ENCODE measurements at places on chromosomes 6 and 20.

GRCh38 chr20:54227751-54228150 lies 19.9 kb downstream of the PFDN4 start:
- DNase-seq = no peak

- DNase-seq = no peak
Observed at GRCh38 chr6:51260003-51260402, 441.3 kb downstream of the TFAP2B start.

DNA sequence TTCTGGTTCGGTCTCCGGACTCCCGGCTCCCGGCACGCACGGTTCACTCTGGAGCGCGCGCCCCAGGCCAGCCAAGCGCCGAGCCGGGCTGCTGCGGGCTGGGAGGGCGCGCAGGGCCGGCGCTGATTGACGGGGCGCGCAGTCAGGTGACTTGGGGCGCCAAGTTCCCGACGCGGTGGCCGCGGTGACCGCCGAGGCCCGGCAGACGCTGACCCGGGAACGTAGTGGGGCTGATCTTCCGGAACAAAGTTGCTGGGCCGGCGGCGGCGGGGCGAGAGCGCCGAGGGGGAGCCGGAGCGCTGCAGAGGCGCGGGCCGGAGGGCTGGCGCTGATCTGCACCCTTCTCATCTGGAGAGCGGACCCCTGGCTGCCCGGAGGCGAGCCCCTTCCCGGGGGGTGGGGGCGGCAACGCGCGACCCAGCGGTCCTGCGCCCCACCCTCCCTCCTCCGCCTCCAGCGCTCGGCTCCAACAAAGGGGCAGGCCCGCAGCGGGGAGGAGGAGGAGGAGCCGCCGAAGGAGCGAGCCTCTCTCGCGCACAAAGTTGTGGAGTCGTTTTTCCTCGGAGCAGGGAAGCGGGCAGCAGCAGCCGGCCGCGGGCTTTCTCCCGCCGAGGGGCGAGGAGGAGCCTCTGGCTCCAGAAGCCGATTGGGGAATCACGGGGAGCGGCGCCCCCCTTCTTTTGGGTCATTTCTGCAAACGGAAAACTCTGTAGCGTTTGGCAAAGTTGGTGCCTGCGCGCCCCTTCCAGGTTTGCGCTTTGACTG lies at the start of gene UTRN:
Gene UTRN, plus strand, starts transcription at position 553 of the 765 bp plus-strand sequence. CDS start 6,494 bp downstream, outside the sequence.
- DNase-seq = peak; percentile 75

DNA sequence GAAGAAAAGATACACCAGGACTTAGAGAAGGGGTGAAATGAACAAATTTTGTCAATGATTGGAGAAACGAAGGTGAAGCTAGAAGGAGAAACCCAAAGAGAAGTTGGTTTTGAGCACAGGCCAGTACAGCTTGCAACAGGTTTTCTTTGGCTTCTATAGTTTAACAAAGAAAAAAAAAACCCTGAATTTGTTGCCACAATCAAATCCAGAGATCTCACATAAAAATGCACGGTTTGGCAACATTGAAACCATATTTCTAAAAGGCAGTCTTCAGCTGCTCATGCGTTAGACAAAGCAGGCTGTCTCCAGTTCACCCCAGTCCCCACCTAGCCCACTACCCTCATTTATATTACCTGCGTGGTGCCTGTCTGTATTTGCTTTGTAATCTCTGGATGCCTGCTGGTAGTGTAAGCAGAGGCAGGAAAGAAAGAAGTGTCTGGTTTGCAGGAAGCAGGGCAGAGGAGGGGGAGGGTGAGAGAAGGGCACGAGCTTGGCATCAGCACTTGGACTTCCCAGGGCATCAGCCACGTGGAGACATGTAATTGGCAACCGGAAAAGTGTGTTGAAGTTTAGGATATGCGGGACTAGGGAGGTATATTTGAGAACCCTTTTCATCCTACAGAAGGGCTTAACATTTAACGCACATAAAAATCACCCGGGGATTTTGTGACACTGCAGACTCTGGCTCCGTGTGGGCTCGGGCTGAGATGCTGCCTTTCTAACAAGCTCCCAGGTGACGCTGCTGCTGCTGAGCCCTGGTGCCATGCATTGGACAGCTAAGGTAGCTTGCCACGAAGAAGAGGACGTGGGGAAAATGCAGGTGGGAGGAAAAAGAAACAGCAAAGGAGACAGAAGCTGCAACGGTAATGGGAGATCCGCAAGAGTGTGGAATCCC lies 14.4 kb downstream of the PFDN4 start:
- DNase-seq = no peak

DNA sequence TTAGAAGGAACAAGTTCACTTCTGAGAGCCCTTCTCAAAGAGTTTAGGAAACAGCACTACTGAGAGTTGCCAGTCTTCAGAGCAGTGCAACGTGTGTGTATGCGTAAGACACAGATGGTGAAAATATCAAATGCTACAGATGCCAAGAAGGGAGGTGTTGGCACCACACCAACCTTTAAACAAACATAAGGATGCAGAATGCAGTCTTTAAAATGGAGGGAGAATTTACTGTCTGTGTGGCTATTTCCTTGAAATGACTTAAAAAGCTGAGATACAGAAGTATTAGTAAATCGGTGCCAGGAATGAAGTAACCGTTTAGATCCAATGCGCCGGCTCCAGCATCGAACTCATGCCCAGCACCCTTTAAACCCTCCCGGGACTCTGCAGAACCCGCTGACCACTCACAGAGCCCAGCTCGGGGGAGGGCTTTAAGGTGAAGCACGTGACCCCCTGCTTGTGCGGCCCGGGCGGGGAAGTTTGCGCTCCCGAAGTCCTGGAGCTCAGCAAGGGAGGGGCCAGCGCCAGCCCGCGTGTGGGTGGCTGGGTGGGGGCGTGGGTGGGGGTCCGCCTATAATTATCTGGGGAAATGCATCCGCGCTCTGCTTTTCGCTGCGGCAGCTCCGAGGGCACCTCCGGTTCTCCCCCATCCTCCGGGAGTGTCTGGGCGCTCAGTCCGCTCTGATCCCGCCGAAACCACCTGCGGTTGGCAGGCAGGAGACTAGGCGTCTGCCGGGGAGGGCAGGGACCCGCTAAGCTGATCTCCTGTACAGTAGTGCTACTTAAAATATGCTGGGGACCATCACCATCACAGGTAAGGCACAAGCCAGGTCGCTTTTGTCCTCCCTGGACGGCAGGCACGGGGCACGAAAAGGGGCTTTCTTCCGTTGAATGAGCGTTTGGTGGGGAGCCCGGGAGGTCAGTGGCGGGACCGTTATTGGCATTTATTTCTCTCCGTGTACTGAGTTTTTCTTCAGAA lies 66.0 kb downstream of the ZBTB2 start:
- no peak for DNase-seq

GRCh38 chr6:130935978-130936377 lies 108.8 kb downstream of the SMLR1 start:
- DNase-seq = no peak

DNA sequence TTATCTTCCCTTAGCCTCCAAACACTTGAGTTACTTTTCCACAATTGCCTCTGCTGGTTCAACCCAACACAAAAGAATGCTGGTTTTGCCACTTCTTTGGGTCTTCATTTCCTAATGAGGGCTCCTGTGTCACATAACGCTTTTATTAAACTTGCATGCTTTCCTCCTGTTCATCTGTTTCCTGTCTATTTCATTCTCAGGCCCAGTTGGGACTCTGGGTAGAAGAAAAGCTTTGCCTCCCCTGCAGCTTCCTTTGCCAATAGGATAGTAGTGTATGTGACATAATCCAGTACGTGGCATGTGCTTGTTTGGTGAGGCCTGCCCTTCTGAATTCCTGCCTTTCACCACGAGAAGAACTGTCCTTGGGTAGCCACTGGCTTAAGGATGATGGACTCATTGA lies 529.3 kb upstream of the AGPAT4 start:
- no peak for DNase-seq

DNA sequence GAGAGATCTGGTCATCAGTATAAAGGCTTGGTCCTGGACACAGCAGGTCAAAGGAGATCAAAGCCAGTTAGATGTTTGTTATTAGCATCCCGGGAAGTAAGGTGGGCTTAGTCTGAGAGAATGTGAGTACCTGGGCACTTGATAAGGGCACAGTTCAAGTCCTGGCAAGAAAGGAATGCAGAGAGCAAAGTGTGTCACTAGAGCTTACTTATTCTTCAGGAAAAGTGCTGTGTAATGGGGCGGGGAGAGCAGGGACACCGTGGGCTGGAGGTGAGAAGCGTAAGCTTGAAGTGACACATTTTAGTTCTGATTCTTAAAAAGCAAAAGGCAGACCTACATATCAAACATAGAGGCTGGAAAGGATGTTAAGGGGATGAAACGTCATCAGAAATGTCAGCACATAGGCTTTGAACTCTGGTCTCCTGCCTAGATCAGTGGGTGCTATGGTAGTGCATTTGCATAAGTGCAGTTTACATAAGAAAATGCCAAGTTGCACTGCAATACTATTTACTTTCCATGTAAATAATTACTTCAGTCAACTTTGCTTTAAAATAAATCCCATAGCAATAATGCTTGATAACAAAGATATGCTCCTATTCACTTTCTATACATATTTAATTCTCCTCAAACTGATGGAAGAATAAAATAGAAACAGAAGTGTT lies 2.6 kb downstream of the SAMD5 start:
- DNase-seq = no peak

DNA sequence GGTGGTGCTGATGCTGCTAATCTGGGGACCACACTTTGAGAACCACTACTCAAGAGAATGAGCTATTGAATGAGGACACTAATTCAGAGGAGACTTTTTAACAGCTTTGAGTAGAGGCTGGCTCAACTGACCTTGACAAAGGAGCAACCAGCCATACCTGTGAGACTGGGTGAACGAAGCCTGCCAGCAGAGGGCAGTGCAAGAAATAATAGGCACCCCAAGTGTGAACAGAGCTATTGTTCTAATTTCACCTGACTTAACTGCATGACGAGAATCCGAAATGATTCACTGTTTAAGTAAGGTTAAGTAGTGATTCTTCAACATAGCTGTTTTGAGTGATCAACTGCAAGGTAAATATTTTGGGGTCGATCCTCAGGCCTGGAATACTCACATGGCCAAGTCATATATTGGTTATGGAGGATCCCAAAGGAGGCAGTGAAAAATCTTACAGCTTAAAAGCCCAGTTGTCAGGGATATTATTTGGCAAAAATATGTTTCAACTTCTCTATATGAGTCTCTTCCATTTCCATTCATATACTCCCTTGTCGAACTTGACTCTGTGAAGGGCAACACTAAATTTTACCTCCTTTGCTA lies 550.5 kb upstream of the MARCKS start:
- DNase-seq = no peak

DNA sequence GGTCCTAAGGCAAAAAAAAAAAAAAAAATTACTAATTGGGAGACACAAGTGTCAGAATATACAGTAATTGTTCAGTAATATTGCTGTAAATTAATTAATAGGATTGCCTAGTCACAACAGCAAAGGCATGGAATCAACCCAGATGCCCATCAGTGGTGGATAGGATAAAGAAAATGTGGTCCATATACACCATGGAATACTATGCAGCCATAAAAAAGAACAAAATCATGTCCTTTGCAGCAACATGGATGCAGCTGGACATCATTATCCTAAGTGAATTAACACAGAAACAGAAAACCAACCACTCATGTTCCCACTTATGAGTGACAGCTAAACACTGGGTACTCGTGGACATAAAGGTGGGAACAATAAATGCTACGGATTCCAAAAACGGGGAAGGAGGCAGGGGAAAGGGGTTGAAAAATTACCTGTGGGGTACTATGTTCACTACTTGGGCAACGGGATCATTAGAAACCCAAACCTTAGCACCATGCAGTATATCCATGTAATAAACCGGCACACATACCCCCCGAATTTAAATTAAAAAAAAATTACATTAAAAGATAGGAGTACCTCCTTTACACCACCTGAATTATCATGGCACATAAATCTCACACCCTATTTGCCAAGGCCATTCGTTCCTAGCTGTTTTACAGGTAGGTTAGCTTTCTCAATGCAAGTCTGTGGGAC lies 689 bp upstream of the PFDN4 start:
- no peak for DNase-seq

GRCh38 chr6:2021713-2022125 lies 223.7 kb downstream of the GMDS start:
- DNase-seq = peak; percentile 65

- DNase-seq = no peak
Observed at GRCh38 chr6:14726816-14727493, 518.9 kb upstream of the JARID2 start.

- DNase-seq = peak; percentile 89
Observed at GRCh38 chr20:48626226-48626937, 201.4 kb downstream of the PREX1 start.

DNA sequence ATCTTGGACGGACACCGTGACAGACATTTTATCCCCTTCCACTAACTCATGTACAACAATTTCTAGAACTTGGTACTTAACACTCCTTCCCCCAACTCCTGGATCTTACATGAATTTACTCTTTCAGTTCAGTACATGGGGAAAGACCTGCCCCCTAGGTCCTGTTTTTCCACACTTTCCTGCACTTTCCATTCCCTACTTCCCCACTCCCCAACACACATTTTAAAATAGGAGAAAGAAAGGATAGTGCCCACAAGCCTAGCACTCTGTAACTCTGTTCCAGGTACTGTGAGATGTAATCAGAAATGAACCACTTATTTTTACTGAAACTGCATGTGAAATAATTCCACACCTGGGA lies 1.3 kb downstream of the ADGRG6 start:
- DNase-seq = no peak

DNA sequence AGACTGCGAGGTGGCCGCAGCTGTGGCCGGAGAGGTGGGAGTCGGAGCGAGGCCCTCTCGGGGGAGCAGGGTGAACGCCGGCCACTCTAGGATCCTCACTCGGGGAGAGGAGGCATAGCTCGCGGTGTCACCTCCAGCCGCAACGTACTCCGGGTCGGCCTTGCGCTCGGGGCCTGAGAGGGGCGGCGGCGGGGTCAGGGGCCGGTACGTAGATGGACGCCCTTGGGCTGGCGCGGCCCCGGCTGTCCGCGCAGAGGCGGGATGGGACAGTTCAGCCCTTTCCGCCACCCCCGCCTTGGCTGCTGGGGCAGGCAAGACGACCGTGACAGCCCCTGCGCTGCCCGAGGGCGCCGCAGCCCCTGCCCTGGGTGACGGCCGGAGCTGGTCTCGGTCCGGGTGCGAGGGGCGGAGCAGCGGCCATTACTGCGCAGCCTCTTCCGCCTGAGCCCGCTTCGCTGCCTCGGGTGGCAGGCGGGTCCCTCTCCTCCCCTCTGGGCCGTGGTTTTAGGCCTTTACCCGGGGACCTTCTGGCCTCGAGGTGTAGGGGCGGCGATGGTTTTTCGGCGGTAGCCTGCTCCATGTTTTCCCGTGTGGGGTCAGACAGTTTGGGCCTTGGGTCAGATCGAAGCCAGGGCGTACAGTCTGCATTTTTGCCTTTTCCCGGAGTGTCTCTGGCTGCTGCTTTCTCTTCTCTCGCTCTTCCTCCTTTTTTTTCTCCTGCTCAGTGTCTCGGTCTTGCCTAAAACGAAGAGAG lies 405 bp downstream of the RNF146 start:
- DNase-seq = peak; percentile 33

DNA sequence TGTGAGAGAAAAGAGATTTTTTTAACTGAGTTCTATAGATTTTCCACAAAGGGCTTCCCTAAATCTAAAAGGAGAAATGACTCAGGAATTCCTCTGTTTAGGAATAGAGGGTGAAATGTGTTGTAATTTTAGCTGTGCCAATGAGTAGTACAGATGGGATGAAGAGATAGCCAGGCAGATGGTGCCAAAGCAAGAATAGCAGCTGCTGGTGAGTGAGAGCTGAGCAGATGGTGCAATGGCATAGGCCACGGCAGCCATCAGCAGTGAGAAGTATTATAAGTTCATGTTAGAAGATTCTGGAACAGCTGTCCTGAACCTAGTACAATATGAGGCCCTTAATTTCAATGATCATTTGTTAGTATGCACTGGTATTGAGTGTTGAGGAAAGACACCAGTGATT lies 40.2 kb upstream of the CRISP1 start:
- no peak for DNase-seq

GRCh38 chr20:50568549-50568942 lies 58.4 kb downstream of the PTPN1 start:
- no peak for DNase-seq

GRCh38 chr20:51767867-51768758 lies at the start of gene ATP9A:
Gene ATP9A, minus strand, starts transcription at chr20:51768390. Its CDS starts 21 bp downstream, at chr20:51768369.
- no peak for DNase-seq
